ENCODE measurements at places on chromosomes 3 and 15. TPM values are rescaled to one million over a fixed set of nuclear protein-coding genes. Genes with fewer than 3 reads are reported as not detected.

- DNase-seq, result no peak
Measured at GRCh38 chr3:193560091-193560490, 5.4 kb upstream of the ATP13A4 start.

Gene PIF1
- total RNA-seq, result 53.2 TPM

Gene GLDN
- total RNA-seq, result 1.7 TPM

- no peak for DNase-seq
Measured at GRCh38 chr15:39054128-39054732, 489.6 kb upstream of the RASGRP1 start.

Gene C2CD4A
- not detected for total RNA-seq

- DNase-seq, result no peak
Measured at GRCh38 chr15:62212741-62213140, 47.7 kb upstream of the C2CD4B start.

GRCh38 chr3:189149203-189149602, 22.6 kb upstream of the TPRG1 start:
- no peak for DNase-seq

- DNase-seq, result no peak
Measured at GRCh38 chr15:88580532-88580931, 34.1 kb upstream of the DET1 start.

GRCh38 chr3:158452334-158452733, 118.7 kb upstream of the MLF1 start:
- no peak for DNase-seq

- DNase-seq, result no peak
Measured at GRCh38 chr3:196835086-196835485, 32.6 kb upstream of the SENP5 start.

DNA sequence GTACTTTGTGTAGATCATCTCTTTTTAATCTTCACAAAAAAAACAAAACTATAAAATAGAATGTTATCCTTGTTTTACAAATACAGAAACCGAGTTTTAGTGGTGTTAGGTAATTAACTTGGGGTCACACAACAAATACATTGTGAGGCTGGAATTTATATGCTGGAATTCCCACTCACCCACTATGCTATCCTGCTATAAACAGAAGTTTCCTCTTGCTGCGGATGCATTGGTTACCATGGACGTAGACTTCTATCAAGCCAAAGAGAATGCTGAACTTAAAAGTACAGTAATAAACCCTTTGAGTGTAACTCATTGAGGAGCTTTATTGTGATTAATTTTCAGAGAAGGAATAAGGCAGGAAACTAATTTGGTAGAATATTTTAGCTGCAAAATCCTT, 9.2 kb downstream of the SNAP23 start:
- no peak for DNase-seq

GRCh38 chr15:47715402-47715801, 1.9 kb upstream of the SEMA6D start:
- no peak for DNase-seq

All from neural crest cell (in vitro differentiated cells).